Activated T-cell treated with anti-CD3 and anti-CD28 coated beads, Interleukin-2, amount 50 U/mL, for 72 hours (primary cell): ENCODE measurements at places on chromosomes 2 and 18. TPM values are rescaled to one million over a fixed set of nuclear protein-coding genes. Genes with fewer than 3 reads are reported as not detected.

GRCh38 chr2:116133381-116133942 lies 1681.0 kb upstream of the DDX18 start:
- no peaks in the 10 kb centered on the region for H3K27me3 ChIP-seq
- no peak for DNase-seq
- H3K36me3 ChIP-seq, result no peaks in the 10 kb centered on the region
- no peak overlapping the region for H3K4me3 ChIP-seq
- no peak overlapping the region for H3K27ac ChIP-seq
- H3K4me1 ChIP-seq, result no peaks in the 10 kb centered on the region

DNA sequence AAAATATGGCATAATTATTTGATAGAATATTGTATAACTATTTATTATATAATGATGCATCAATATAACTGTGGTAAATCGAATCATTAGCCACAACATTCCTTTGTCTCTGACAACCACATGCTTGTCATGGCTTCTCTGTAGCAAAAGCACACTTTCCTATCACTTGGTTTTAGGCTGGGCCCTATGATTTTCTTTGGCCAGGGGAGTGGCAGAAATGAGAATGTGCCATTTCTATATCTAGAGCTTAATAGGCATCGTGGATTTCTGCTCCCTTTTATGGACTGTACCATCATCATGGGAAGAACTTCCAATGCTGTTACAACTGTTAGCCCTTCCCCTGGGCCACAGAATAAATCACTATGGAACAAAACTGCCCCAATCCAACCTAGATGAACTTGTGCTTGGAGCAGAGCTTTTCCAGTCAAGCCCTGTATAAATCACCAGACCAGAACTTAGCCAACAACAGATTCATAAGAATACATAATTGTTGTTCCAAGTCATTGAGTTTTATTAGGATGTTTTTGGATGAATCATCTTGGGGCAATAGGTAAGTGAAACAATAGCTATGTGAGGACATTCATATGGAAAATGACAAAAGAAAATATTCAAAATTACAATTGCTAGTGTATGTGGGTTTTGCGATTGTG lies 715.8 kb downstream of the ERBB4 start:
- H3K4me3 ChIP-seq, result no peak overlapping the region
- DNase-seq, result no peak
- no peaks in the 10 kb centered on the region for H3K27me3 ChIP-seq
- no peaks in the 10 kb centered on the region for H3K36me3 ChIP-seq
- H3K4me1 ChIP-seq, result no peaks in the 10 kb centered on the region

DNA sequence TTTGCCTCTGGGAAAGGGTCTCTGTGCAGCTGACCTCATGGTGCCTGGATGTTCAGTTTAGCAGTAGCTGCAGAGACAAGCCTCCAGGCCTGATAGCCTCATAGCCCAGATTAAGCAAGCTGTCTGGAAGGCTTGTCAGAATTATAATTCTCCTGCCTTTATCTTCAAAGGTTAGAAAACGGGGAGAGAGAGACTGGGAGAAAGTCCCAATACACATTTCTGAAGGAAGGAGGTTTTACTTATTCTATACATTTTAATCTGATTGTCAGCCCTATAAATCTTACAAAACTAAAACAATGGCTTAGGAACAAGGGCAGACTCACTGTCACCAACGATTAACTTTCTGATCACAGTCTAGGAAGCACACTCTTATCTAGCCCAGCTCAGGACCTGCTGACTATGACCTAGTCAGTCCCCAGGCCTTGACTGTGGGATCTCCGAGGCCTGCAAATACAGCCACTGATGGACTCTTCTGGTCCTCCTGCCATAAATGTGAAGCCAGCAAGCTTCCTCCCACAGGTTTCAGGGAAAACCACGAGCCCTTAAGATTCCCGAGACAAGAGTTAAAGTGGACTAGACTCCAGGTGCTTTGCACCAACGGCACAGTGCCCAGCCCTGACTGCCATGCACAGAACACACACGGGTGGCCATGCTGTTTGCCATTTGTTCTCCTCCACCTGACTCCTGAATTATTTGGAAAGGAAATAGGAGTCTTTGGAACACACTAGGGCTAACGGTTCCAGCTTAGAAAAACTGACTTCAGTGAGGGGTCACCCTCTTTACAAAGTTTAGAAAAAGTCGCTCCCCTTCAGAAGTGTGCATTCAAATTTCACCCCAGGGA lies 111.4 kb upstream of the SMAD7 start:
- H3K4me1 ChIP-seq, result peaks cover 7% of the 10 kb centered on the region
- no peaks in the 10 kb centered on the region for H3K27me3 ChIP-seq
- no peaks in the 10 kb centered on the region for H3K36me3 ChIP-seq
- no peak overlapping the region for H3K27ac ChIP-seq
- no peak for DNase-seq
- no peak overlapping the region for H3K4me3 ChIP-seq

GRCh38 chr18:22930089-22930713 lies 2.9 kb upstream of the RBBP8 start:
- peaks cover 15% of the 10 kb centered on the region for H3K4me1 ChIP-seq
- H3K27me3 ChIP-seq, result no peaks in the 10 kb centered on the region
- DNase-seq, result peak; percentile 89
- no peak overlapping the region for H3K27ac ChIP-seq
- no peaks in the 10 kb centered on the region for H3K36me3 ChIP-seq
- H3K4me3 ChIP-seq, result no peak overlapping the region

DNA sequence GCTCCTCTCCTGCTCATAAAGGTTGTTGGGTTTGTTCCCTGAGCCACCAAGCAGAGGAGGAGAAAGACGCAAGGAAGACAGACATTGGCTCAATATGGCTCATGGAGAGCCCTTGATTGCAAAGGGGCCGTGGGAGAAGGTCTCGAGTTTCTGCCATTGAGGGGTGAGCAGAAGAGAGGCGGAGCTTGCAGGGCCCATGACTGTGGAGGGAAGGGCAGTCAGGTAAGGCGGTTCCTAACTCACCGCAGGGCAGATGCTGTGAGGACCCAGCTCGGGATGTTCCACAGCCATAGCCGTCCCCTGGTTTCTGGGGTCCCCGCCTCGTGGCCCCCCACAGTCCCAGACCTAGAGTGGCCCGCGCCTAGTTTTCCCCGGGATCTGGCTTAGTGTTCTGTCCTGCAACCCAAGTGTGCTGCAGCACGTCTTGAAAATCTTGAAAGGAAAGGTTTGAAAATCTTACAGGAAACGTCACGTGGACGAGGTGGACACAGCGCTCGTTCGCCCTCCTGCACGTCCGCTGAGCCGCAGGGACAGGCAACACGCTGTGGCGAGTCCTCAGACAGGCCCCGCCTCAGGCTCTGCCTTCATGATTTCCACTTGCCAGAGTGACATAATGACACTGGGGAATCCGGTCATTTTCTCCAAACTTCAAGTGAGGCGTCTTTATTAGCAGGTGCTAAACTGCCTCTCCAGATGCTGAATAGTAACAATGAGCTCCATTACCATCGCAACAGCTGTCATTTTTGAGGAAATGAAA lies 105.5 kb upstream of the HDAC4 start:
- no peaks in the 10 kb centered on the region for H3K36me3 ChIP-seq
- no peak overlapping the region for H3K4me3 ChIP-seq
- H3K4me1 ChIP-seq, result peaks cover 8% of the 10 kb centered on the region
- no peak for DNase-seq
- no peak overlapping the region for H3K27ac ChIP-seq
- H3K27me3 ChIP-seq, result peaks cover 6% of the 10 kb centered on the region

GRCh38 chr2:214169736-214170135 lies 241.1 kb upstream of the VWC2L start:
- no peaks in the 10 kb centered on the region for H3K27me3 ChIP-seq
- no peak for DNase-seq
- no peak overlapping the region for H3K27ac ChIP-seq
- no peak overlapping the region for H3K4me3 ChIP-seq

The LIPG gene
- not detected for total RNA-seq

- H3K27ac ChIP-seq, result no peak overlapping the region
- peaks cover 22% of the 10 kb centered on the region for H3K4me1 ChIP-seq
- H3K27me3 ChIP-seq, result peaks cover 57% of the 10 kb centered on the region
- H3K36me3 ChIP-seq, result peaks cover 2% of the 10 kb centered on the region
- H3K4me3 ChIP-seq, result peak overlapping the region; percentile 74
- DNase-seq, result no peak
Measured at GRCh38 chr2:224039770-224040440, 819 bp upstream of the SERPINE2 start.

GRCh38 chr18:43965691-43966090 lies 688.4 kb upstream of the SYT4 start:
- no peaks in the 10 kb centered on the region for H3K36me3 ChIP-seq
- no peak overlapping the region for H3K4me3 ChIP-seq
- no peak overlapping the region for H3K27ac ChIP-seq

GRCh38 chr2:238855891-238856580 lies 8.2 kb downstream of the TWIST2 start:
- no peak overlapping the region for H3K4me3 ChIP-seq
- peaks cover 52% of the 10 kb centered on the region for H3K27me3 ChIP-seq
- no peak overlapping the region for H3K27ac ChIP-seq

DNA sequence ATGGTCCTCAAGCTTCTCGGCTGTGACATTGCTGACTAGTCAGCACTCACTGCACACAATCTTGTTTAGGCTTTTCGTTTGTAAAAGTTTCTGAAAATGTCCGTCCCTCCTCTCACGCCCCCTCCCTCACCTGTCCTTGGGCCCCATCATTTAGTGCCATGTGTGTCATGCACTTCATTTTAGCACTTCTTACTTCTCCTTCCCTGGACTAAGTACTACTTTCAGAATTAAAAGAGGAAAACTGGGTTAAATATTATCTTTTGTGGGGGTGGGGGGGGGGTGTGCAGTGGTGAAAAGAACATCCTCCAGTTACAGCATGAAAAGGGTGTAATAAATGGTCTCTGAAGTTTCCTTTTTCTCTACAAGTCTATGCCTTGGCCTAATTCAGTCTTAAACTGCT lies 182.0 kb upstream of the SP5 start:
- no peak for DNase-seq
- peaks cover 23% of the 10 kb centered on the region for H3K27me3 ChIP-seq
- no peaks in the 10 kb centered on the region for H3K4me1 ChIP-seq

The DLX1 gene
- not detected for total RNA-seq

The APLF gene
- total RNA-seq, result 5.7 TPM

DNA sequence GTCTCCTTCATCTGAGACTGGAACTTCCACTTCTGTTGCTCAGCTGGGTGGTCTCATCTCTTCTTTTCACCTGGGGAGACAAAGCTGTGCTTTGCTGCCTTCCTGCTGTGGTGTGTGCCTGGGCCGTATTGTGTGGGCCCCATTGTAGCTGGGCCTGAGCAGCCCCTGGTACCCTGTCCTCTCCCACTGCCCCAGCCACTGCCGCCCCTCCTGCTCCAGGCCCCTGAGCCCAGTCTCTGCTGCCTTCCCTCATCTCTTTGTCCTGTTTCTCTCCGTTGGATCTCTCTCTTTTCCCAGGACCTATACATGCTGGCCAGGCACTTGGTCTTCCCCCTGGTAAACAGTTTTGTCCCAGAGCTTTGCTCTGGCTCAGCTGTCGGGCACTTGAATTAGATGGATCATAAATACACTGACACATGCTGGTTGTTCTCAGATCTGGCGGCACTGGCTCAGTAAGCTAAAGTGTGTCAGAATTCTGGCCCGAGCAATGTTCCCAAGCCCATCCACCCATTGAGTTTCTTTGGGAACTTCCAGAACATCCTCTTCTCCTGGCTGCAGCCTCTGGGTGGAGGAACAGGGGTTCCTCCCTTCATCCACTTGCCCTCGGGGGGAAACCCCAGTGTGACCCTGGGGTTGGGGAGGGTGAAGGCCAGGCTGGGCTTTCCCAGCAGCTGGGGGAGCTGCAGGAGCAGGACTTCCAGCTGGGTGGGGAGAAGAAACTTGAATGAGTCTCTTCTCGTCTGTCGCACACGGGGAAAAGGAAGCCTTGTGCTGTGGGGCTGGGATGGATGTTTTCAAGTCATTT lies 99.0 kb downstream of the DGKD start:
- H3K27me3 ChIP-seq, result no peaks in the 10 kb centered on the region
- H3K27ac ChIP-seq, result no peak overlapping the region
- no peak for DNase-seq
- no peaks in the 10 kb centered on the region for H3K4me1 ChIP-seq
- no peak overlapping the region for H3K4me3 ChIP-seq
- H3K36me3 ChIP-seq, result peaks cover 4% of the 10 kb centered on the region

DNA sequence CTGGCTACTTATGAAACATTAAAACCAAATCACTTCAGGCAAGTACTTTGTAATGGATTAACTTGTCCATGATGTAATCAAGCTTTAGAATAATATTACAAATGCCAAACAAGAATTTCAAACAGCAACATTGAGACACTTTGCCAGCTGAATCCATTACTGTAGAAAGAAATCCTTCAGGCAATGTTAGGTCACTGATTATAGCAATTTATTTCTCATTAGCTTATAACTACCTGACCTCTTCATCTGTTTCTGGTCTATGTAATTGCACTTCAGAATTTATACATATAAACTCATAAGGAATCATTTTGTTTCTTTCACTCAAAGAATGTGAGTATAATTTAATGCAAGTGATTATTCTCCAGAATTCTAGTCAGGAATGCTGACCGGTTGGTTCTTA lies 692.6 kb upstream of the TMEFF2 start:
- no peaks in the 10 kb centered on the region for H3K4me1 ChIP-seq
- H3K4me3 ChIP-seq, result no peak overlapping the region
- H3K36me3 ChIP-seq, result no peaks in the 10 kb centered on the region
- H3K27me3 ChIP-seq, result no peaks in the 10 kb centered on the region
- H3K27ac ChIP-seq, result no peak overlapping the region

- peaks cover 12% of the 10 kb centered on the region for H3K27me3 ChIP-seq
- H3K36me3 ChIP-seq, result no peaks in the 10 kb centered on the region
Measured at GRCh38 chr2:42974721-42975717, 182.6 kb upstream of the HAAO start.

DNA sequence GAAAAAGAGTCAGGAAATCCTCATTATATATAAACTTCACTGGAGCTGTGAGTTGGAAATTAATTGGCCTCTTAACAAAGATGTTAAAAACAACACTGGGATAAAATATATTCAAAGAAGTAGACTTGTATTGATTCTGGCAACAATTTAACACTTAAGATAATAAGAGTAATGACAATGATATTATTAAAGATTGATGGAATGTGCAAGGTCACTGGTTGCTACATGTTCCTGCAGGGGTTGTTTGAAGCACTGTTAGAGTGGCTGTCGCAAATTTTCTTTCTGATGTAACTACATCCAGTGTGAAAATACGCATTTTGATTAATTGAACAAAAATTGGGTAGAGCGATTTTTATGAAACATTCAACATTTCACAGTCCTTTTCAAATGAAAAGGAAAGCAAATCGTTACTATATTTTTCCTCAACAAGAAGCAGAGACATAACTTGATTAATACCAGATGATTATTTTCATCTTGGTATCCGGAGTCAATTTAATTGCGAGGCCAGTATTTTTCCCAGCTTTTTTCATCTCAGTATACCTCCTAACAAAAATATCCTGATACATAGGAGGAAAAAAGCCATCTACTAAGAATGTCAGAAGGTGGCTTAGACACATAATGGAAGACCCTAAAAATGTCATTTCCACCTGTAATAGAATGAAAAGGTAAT lies 6.1 kb downstream of the PTGR3 start:
- H3K4me3 ChIP-seq, result no peak overlapping the region
- H3K27me3 ChIP-seq, result peaks cover 21% of the 10 kb centered on the region
- no peak for DNase-seq

- peak overlapping the region; percentile 97 for H3K27ac ChIP-seq
- peaks cover 18% of the 10 kb centered on the region for H3K4me1 ChIP-seq
- no peaks in the 10 kb centered on the region for H3K27me3 ChIP-seq
Measured at GRCh38 chr2:60880643-60881046, 729 bp upstream of the REL start.
